ENCODE measurements at places on chromosomes 13 and 19. TPM values are rescaled to one million over a fixed set of nuclear protein-coding genes. Genes with fewer than 3 reads are reported as not detected.

Gene UBE2L5
- not detected for total RNA-seq

Gene ZNF177
- 0.74 TPM for total RNA-seq

Gene FFAR1
- not detected for total RNA-seq

Gene ZNF784
- total RNA-seq: 6.3 TPM

Gene IL11
- total RNA-seq: 26.5 TPM

Gene CAMSAP3
- 5.1 TPM for total RNA-seq

Gene ZNF665
- total RNA-seq: not detected

Gene SIGLEC8
- total RNA-seq: not detected

Gene EBI3
- total RNA-seq: 4.8 TPM

Gene ZNF222
- 4.5 TPM for total RNA-seq

Gene PRR36
- total RNA-seq: 0.28 TPM

Gene ZNF569
- total RNA-seq: 4.8 TPM

Gene DNAAF3
- 5.4 TPM for total RNA-seq

Gene WDFY2
- total RNA-seq: 4.0 TPM

Gene GRIN3B
- total RNA-seq: 3.3 TPM

Gene KCNN4
- total RNA-seq: 63.2 TPM

Gene PSG6
- total RNA-seq: not detected

Gene SIGLEC9
- not detected for total RNA-seq

Gene TSPAN16
- total RNA-seq: not detected

Gene MADCAM1
- 0.40 TPM for total RNA-seq

Gene CCDC124
- total RNA-seq: 120 TPM

Gene FFAR2
- total RNA-seq: not detected

Gene HDGFL2
- total RNA-seq: 29.4 TPM

Gene CHMP2A
- 198 TPM for total RNA-seq

Gene DPY19L3
- total RNA-seq: 9.9 TPM

Gene TINCR
- 1.4 TPM for total RNA-seq

Gene KLHL1
- not detected for total RNA-seq

Measured in A549 treated with ZK216348 at 1 μM for 4 hours (cell line).